ENCODE measurements at places on chromosomes 5 and 9.

DNA sequence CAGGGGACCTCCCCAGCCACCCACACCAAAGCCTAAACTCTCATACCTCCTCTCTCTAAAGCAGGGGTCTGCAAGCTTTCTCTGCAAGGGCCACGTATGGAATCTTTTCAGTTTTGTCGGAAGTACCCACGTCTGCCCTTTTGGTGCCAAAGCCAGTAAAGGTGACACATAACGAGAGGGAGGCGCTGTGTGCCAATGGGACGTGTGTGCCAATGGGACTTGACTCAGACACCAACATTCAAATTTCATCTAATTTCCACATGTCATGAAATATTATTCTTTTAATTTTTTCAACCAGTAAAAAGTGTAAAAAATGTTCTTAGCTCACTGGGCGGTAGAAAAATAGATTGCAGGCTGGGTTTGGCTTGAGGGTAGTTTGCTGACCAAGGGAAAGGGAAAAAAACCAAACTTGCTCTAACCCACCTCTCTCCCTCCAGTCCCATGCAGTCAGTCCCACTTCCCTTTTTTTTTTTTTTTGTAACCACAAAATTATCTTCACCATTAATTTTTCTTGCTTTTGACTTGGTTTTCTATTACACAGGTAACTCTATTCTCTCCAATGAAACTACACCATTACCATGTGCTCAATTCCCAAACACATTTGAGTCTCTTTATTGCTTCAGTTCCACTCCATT lies 25.5 kb downstream of the OR2V1 start:
- DNase-seq: no peak

GRCh38 chr9:133619791-133620190 lies 10.6 kb upstream of the FAM163B start:
- DNase-seq: peak; percentile 58

- no peak for DNase-seq
Measured at GRCh38 chr9:108196332-108197007, 659.3 kb downstream of the ACTL7B start.

- no peak for DNase-seq
Measured at GRCh38 chr9:100084128-100084453, 14.7 kb downstream of the ERP44 start.

- no peak for DNase-seq
Measured at GRCh38 chr5:143114481-143114880, 289.0 kb downstream of the NR3C1 start.

DNA sequence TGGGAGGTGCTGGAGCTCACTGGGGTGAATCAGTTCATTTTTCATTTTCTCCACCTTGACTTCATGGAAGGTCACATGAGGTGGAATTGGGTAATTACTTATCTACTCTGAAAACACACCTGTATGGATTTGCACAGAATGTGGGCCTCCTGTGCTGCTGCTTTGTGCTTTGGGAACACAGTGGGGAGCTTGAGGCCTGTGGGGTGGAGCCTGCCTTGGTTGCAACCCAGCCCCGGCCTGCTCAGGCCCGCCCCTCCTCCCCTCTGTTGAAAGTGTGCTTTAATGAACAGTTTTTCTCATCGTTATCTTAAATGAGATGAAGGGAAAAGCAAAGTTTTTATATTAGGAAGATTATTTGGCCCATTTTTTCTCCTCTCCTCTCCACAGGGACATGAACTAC lies 28.5 kb upstream of the DMRT3 start:
- DNase-seq: no peak

GRCh38 chr5:177142098-177142611 lies 8.6 kb downstream of the NSD1 start:
- no peak for DNase-seq

- no peak for DNase-seq
Measured at GRCh38 chr9:6929441-6930215, 171.9 kb downstream of the KDM4C start.

GRCh38 chr5:151721087-151721646 lies 34.5 kb upstream of the SPARC start:
- no peak for DNase-seq

DNA sequence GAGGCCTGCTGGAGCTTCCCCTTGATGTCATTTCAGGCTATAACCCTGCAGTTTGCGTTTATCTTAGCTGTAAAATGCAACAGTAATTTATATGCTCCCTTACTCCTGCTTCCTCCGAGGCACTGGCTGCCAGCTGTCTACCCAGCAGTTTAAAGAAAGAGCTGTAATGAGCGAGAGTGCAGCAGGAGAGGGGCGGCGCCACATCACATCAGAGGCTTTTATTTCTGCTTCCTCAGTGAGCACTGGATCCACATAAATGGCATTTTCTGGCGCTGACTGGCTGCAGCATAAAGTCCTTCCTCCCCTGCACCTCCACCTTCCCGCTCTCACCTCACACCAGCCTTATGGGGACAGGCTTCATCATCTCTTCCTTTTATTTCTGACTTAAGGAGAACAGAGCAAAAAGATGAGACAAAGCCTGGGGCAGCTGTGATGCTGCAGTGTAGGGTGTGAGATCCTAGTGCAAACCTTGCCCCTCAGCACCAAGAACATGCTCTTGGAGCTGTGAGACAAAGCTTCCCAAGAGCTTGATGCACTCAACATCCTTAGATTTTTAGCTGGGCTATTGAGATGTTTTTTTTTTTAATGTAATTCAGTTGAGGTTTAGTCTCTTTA lies 829.6 kb upstream of the ZNF608 start:
- no peak for DNase-seq

DNA sequence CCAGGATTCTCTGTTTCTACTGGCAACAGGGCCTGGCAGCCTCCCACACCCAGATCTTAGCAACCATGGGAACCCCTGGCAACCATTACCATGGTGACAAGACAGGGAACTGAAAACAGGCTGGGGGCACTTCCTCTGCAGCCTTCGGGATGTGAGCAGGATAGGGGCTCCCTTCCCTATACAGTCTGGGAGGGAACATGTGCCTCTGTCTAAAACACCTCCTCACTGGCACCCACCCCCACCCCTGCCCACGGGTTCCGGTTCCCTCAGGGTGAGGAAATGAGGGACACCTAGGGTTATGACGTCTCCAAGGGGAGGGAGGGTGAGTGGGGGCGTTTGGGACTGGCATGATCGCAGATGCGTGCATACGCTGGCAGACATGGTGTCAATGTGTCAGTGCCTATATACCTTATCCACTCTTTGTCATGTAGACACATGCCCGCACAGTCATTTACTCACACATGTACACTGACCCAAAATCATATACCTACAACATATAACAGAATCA lies 3.0 kb upstream of the DNAJB5 start:
- DNase-seq: peak; percentile 71

DNA sequence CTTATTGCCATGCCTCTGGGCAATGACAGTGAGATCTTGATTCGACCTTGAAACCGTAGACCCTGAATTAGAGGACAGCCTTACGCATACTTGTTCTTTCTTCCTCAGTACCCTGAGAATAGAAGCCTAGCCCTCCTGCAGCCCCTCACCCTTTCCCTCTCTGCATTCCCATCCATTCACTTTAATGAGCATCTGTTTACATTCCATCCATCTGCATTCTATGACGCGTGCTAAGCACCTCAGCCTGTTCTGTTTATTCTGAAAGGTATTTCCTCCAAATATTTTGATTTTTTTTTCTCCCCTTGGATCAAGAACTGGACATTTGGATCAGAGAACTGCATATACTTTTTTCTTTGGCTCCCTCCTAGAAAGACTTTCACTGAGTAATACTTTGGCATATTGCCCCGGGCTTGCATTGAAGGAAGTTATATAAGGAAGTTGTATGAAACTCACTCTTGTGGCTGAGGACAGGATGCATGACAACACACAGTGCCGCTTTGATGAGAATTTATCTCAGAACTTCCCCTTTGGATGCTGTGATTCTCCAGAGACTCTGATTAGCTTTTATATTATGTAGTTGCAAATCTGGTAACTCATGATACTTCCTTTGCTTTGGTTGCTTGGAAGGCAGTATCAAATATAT lies 15.7 kb downstream of the TMEM8B start:
- no peak for DNase-seq

- DNase-seq: no peak
Measured at GRCh38 chr5:25427240-25427639, 782.5 kb upstream of the CDH10 start.

GRCh38 chr5:84680908-84681307 lies 296.2 kb upstream of the EDIL3 start:
- no peak for DNase-seq

GRCh38 chr5:98299435-98299834 lies 474.0 kb upstream of the RGMB start:
- DNase-seq: no peak

DNA sequence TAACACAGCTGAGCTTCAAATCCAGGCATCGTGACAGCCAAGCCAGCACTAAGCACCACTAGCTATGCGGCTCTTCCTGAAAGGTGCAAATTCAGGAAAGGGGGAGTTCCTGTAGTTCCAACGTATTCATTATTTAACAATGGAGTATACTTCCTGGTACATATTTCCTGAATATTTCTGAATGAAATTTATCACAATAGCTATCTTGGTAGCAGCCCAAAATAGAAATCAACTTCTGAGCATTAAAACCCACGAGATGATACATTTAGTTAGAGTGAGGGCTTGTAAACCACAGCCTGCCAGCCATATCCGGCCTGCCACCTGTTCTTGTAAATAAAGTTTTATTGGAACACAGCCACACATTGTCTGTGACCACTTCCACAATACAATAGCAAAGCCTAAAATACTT lies 109.7 kb upstream of the RETREG1 start:
- no peak for DNase-seq

DNA sequence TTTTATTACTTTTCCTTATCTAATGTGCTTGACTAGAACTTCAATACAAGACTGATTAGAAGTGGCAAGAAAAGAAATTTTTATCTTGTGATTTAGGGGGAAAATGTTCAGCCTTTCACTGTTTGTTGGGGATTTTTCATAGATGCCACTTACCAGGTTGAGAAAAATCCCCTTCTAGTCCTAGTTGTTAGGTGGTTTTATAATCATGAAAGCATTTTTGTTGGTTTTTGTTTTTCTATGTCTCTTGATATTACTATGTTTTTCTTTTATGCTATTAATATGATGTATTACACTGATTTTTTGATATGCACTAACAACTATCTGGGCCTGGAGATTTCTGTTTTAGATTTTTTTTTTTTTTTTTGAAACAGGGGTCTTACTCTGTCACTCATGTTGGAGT lies 134.0 kb downstream of the PARP8 start:
- DNase-seq: no peak

DNA sequence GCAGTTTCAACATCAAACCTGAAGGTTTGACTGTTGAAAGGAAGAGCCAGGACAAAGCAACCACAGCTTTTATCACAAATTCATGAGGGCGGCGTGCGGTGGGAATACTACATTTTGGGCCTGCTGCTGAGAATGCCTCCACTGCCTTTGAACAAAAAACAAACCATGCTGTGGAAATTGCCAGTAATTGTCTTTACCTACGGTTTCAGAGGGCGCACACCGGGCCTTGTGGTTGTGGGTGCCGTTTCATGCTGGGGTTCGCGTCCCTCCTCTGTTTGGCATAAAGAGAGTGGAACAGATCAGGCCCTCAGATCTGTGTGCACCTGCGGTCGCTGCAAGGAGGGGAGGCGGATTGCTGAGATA lies 27.6 kb upstream of the TCF7 start:
- DNase-seq: peak; percentile 71

DNA sequence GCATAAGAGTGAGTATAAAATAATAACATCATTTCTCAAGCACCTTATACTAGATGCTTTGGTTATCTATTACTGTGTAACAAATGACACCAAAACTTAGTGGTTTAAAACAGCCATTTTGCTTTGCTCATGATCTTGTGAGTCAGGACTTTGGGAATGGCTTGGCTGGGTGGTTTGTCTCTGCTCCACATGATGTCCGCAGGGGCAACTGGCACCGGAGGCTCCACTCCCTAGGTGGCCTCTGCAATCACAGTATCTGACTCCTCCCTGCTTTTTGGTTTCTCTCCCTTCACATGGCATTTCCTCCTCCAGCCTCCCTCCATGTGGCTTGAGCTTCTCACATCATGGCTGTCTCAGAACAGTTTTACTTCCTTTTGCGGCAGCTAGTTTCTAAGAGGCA lies 259.5 kb downstream of the GAS1 start:
- DNase-seq: no peak

- DNase-seq: no peak
Measured at GRCh38 chr5:131628990-131629389, 6.0 kb downstream of the RAPGEF6 start.

DNA sequence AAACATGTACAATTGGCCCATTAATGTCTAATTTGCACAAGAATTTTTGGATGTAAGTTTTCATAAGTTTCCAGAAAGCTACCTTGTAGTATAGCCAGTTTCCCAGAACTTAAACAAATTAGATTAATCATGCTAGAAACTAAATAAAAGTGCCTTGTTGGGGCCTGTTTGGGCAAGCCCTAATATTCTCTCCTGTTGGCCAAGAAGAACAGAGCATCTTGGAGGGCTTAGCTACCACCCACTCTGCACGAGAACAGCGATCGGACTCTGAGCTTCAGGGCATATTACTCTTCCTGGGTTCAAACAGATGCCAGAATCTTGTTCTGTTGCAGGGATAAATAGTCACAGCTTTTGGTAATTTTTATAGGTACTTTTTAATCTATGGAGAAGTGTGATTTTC lies 88.2 kb downstream of the GAS1 start:
- no peak for DNase-seq

- DNase-seq: no peak
Measured at GRCh38 chr5:144310621-144311020, 139.9 kb downstream of the KCTD16 start.

- DNase-seq: no peak
Measured at GRCh38 chr5:2805080-2805479, 53.6 kb upstream of the IRX2 start.

- DNase-seq: no peak
Measured at GRCh38 chr9:112002131-112002846, 105.7 kb downstream of the UGCG start.

DNA sequence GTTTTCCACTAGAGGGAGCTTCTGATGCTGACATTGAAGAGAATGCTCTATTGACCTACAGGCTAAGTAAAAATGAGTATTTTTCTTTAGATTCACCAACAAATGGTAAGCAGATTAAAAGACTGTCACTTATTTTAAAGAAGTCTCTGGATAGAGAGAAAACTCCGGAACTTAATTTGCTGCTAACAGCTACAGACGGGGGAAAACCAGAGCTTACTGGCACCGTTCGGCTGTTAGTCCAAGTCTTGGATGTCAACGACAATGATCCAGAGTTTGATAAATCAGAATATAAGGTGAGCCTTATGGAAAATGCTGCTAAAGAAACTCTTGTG lies 764 bp downstream of the PCDHA11 start:
- DNase-seq: no peak

DNA sequence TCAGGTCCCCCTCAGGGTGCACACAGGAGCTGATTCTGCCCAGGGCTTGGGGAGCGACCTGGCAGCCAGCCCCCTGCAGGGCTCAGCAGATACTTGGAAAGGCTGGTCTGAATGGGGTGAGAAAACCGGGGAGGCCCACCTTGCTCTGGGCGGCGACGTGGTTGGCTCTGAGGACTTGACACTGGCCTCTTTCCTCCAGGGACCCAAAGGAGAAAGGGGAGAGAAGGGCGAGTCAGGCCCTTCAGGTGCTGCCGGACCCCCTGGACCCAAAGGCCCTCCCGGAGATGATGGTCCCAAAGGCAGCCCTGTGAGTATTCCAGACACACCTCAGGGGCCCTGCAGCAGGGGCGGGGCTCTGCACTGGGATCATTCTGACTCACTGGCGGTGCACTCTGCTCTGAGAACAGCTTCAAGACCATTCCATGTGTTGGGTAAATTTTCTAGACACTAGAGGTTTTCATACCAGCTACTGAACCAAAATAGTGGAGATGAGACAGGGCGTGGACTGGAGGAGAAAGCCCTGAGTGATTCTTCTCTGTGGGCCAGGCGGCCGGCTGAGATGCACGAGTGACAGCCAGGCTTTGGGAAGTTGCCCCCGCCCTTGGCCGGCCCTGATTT lies 65.9 kb upstream of the FCN2 start:
- no peak for DNase-seq

- no peak for DNase-seq
Measured at GRCh38 chr5:140142246-140142645, 16.5 kb downstream of the IGIP start.

Measured in stimulated activated CD8-positive, alpha-beta memory T cell treated with anti-CD3 and anti-CD28 coated beads, Interleukin-7, amount 100 ng/mL, for 4 hours (primary cell).